Activated T-helper 2 cell treated with anti-CD3 and anti-CD28 coated beads, Interferon-gamma antibody, Interleukin-2, Interleukin-4, amounts not matched to agents 10 μg/mL and 5 μg/mL and 100 μg/mL, durations not matched to agents 14 hours and 24 hours and 36 hours (primary cell): ENCODE measurements at places on chromosomes 11 and 22. TPM values are rescaled to one million over a fixed set of nuclear protein-coding genes. Genes with fewer than 3 reads are reported as not detected.

Gene SAA2
- not detected in 2 replicates for total RNA-seq

Gene UBQLNL
- total RNA-seq: 0.09 TPM in 1 of 2 replicates, not detected in the other

DNA sequence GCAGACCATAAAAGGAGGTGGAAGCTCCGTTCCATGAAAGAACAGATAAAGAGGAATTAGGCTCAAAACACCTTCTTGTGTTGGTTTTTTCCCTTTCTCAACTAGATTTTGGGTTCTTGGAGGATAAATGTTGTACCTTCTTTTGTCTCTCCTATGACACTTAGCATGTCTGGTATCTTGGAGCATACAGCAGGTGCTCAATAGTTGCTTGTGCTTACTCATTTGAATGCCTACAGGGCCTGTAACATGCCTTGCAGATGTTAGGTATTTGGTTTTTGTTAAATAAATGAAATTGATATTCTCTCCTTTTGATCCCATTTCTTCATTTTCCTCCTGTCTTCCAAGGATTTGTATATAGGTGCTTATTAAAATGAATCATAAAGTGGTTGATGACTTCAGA lies 16.4 kb upstream of the PLET1 start:
- DNase-seq: no peak

- DNase-seq: no peak
Measured at GRCh38 chr11:74473382-74474173, 6.2 kb upstream of the KCNE3 start.
